Renal cortex interstitium (tissue), 15 donors: ENCODE measurements at places on chromosomes 16 and 17. TPM values are rescaled to one million over a fixed set of nuclear protein-coding genes. Genes with fewer than 3 reads are reported as not detected.

CDC6 gene
- 27.8 TPM for polyA plus RNA-seq

ACAP1 gene
- 7.0 TPM for polyA plus RNA-seq

ARHGAP44 gene
- polyA plus RNA-seq = 6.6 TPM

SMPD3 gene
- polyA plus RNA-seq = 0.96 TPM

MGAT5B gene
- 1.5 TPM for polyA plus RNA-seq

DNA sequence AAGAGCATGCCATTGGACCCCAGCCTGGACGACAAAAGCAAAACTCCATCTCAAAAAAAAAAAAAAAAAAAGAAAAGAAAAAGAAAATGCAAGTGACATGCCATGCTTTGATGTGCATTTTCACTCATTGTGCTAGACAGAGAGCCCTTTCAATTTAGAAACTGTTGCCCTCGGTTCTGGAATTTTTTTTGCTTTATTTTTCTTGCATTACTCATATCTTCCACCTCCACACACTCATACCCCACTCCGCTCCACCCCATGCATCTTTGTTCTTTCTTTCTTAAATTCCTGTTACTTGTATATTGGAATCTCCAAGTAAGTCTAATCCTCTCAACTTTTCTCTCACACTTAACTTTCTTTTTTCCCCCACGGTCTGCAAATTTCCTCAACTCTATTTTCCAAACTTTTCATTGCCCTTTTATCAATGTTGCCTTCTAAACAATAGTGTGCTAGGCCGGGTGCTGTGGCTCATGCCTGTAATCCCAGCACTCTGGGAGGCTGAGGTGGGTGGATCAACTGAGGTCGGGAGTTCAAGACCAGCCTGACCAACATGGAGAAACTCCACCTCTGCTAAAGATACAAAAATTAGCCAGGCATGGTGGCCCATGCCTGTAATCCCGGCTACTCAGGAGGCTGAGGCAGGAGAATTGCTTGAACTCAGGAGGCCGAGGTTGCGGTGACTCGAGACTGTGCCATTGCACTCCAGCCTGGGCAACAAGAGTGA is 16.8 kb upstream of the SUZ12 start:
- DNase-seq = no peak

- no peak for DNase-seq
These were observed 14.2 kb upstream of the ALOX12B start for GRCh38 chr17:8101721-8102120.

DNA sequence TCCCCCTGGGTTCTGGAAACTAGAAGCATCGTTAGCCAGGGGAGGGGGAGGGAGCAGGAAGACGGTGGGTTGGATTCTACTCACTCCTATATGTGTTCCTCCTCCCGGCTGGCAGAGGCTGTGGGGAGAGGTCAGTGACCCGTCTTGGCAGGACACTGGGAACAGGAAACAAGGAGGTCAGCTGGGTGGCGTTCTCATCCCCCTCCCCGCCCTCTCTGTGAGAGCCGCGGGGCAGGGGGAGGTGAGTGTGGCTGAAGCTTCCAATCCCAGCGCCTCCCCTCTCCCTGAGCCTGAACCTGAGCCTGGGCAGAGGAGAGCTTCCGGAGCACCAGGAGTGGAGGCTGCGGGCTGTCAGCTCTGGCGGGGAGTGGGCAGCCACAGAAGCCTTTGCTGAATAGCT is 12.5 kb downstream of the GPRC5C start:
- no peak for DNase-seq

DNA sequence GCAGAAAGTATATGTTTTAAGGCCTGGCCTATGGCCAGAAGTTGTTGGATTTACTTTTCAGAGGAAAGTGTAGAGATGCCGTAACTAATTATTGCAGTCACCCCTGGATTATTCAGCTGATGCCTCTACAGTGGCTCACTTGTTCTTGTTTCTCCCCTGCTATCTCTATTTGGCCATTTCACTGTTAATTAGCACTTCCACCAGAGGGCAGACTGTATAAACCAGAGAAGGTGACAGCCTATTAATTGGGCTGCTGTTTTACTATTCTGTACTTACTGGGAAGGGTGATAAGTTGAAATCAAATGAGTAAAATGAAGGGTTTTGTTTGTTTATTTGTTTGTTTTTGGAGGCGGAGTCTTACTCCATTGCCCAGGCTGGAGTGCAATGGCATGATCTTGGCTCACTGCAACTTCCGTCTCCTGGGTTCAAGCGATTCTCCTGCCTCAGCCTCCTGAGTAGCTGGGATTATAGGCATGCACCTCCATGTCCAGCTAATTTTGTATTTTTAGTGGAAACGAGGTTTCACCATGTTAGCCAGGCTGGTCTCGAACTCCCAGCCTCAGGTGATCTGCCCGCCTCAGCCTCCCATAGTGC is 66.0 kb downstream of the CDK12 start:
- no peak for DNase-seq

GRCh38 chr17:14428648-14429029 is 127.8 kb downstream of the HS3ST3B1 start:
- DNase-seq = no peak

DNA sequence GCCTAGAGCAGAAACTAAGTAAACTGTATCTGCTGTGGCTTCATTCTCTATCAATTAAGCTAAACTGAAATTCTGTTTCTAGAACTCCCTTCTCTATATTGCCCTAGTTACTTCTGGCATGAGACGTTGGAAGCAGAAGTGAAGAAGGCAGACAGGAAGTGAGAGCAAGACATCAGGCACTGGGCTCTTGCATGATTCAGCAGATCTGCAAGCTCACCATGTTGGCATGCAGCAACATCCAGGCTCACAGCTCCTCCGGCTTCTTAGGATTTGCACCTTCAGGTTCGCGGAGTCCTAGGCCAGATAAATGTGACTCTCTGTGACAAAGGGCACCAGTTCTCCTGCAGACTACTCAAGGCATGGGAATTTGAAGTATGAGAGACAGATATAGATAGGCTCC is 148.3 kb downstream of the CDH8 start:
- no peak for DNase-seq
